NCI-H226 (cell line): ENCODE measurements at places on chromosomes 7 and 10.
A peak's percentile ranks its signal among the peaks of the same experiment; 100 is the strongest.

GRCh38 chr7:4190010-4190981 is 491.8 kb upstream of the FOXK1 start:
- DNase-seq, result no peak

DNA sequence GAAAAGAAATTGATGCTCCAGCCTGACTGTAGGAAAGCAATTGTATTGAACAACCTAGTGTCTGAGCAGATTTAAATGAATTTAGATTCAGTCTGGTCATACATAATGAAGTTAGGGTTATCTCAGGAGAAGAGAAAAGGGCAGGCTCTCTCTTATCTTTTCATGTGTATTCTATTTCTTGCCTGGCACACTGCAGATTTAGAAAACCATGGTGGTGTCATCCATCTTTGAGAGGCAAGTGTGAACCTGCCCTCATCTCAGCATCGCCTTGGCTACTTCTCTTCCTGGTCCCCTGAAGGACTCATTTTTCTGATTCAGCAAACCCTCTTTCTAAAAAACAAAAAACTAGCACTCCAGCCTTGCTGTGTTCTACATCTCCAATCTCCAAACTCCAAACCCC is 137.7 kb downstream of the LRRC4 start:
- no peak for DNase-seq

DNA sequence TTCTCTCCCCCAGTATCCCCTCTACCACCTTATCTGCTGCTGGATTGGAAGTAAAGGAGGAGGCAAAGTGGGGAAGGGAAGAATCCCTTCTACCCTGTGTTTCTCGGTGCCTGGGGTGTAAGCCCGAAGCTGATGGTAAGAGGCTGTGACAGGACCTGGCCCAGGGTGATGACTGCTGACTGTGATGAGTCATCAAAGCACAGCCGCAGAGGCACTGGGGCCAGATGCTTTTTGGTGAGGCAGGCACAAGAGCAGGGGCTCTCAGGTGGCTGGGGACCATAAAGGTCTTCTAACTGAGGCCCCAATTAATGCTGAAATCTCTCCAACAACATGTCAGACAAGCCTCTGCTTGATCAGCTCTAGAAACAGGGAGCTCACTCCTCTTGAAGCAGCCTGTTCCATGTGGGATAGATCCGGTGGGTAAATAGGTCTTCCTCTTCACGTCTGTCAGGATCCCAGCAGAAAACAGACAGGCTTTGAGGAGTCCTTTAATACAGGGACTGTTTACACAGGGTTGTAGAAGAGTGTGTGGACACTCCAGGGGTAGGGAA is 86.1 kb upstream of the PCBD1 start:
- no peak for DNase-seq

DNA sequence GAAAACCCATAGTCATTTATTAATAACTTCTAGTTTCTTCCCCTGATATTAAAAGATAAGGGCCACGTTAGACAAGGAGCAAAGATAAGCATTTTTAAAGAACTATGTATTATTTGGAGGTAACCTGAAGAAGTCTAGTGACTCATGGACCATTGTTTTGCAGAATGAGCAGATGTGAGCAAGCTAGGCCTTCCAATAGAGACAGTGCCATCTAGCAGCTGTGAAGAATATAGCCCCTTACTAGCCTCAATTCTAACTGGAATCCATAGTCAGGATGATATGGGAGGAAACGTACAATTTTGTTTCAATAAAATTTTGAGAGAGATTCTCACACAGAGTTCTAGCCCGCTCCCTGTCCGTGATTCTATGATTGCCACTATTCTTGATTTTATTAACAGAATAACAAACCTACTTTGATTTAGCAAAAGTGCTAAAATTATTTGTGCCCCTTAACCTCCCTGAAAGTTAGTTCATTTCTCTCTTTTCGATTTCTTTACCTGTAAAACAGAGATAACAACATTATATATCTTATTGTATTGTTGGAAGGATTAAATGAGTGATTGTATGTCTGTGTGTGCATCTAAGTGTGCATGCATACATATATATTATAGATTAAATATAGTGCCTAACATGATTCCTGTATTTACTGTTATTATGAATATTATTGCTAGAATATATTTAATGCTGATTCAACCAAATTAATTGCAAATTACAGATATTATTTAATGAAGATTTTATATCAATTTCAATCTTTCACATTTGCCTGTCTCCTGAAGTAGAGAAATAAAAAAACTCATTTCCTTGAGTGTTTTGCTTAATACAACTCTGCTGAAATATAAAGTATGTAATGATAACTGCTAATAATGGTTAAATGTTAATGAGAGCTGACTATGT is 22.7 kb downstream of the FAM237B start:
- DNase-seq, result peak; percentile 38

GRCh38 chr10:5514226-5514850 is 10.4 kb upstream of the CALML3 start:
- no peak for DNase-seq

DNA sequence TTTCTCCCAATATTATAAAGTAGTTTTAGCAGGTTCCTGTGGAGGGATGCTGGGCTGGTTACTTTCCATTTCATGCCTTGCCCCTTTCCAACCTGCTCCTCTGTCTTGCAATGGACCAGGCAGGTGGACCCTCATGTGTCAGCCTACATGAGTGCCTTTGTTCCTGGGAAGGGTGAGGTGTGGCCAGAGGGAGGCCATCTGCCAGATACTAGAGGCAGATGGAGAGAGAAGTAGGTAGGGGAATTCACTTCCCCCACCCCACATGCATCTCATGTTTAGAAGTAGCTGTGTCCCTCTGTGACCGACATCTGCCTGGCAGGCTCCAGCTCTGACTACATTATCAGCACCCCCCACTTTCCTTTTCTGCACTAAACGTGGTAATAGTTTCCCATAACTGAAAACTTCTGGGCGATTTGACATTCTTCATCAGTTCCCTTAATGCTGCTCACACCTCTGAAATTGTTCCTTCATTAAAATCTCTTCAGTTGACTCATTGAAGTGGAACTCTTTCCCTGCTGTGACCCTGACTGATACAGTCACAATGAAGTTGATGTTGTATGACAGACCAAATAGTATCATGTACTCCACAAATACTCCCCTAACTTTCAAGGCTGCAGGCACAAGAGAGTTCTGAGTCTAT is 396.3 kb upstream of the FZD8 start:
- no peak for DNase-seq

DNA sequence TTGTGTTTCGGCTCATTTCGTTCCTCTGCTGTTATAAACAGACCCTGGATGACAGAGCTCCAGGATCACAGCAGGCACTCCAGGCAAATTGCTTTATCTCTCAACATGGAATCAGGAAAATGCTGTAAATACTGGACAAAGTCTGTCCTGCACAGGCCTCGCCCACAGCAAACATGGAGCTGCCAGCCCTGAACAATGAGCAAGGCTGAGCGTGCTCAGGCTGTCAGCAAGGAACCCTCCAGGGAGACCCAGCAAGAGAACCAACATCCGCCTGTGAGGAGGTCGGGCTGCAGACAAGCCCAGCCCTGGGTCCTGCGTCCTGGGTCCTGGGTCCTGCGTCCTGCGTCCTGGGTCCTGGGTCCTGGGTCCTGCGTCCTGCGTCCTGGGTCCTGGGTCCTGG is 180.8 kb downstream of the PTPRN2 start:
- no peak for DNase-seq

DNA sequence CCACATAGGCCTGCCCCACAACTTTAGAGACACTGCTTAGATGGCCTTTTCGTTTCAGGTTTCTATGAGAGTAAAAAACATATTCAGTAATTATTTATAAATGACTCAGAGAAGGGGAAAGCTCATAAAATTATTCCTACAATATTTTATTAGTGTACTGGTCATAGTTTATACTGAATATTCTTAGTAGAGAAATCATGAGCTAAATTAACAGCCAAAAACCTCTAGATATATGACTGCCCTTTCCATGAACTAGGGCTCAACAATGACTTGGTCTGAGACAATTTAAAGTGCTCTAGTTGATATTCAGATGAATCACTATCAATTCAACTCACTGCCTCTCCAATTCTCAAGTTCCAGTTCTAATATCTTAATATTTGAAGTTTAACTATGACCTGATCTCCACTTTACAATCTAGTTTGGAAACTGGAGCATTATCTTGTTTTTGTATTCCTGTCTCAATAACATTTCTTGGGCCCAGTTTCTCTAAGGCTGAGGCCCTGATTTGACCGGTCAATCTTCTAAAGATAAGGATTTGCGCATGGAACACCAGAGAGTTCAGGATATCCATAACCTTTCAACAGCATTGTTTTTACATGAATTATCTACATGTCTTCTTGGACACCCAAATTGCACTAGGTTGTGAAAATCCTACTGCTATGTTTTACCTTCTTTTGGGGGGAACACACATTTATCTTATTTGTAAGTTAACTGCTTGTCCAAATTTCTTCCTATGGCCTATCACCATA is 141.6 kb downstream of the DGKB start:
- no peak for DNase-seq

GRCh38 chr10:98485959-98486358 is 39.2 kb upstream of the HPS1 start:
- peak; percentile 62 for DNase-seq

DNA sequence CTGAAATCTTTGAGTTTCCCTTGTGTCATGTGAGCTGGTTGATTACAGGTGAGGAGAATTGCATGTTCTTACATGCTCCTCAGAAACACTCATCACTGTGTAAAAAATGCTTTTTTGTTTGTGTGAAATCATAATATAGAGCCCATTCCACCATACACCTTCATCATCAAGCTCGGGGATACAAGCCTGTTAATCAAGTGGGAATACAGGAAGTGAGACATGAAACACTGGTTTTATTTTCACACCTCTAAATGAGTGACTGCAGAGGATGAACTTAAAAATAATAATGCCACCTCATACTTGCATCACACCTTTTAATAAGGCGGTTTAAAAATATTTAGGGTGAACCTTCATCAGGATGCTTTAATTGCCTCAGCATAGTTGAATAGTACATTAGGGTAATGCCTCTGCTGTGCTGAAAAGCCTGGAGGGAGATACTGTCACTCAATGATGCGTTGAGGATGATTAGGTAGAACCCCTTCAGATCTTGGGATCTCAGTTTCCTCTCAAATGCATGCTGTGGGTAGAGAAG is 164.6 kb downstream of the AUTS2 start:
- no peak for DNase-seq

- no peak for DNase-seq
These were observed 2.4 kb downstream of the RBM20 start for GRCh38 chr10:110646417-110647135.

DNA sequence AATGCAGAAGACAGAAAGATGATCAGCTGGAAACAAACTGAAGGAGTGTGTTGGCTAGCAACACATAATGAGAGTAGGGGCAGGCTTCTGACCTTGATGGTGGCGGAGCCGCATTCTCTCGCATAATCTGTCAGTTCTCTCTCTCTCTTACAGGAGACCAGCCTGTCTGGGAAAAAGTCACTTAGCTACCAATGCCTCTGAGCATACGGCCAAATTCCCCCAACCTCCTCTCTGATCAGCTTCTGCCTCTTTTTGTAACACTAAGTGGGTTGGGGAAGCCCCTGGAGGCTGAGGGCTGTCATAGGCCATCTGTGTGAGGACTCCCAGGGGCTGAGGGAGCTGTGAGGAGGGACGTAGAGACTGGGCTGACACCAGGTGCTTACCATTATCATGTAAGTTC is 104.6 kb downstream of the HIPK2 start:
- no peak for DNase-seq

DNA sequence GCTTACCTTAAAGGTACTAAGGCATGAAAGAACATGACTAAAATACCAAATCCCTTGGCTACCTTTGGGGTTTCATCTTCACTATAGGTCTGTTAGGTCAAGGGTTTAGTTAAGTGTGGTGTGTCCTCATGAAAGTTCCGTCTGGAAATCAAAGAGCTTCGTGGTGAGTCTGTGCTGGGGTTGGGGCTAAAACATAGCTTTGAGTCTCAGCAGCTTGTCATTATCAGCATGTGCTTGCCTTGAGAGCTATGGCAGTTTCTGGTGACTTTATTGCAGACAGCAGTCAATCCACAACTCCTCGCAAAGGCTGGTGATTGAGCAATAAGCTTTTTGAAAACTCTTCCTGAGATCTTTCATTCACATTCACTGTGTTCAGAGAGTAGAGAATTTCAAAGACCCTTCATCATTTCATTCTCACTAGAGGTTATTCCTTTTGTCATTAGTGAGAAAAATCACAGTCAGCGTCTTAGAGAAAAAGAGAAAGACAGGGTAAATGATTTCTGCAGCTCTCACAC is 53.2 kb upstream of the CCDC6 start:
- DNase-seq, result no peak

- no peak for DNase-seq
These were observed 118.7 kb downstream of the HIPK2 start for GRCh38 chr7:139658908-139659675.

- no peak for DNase-seq
These were observed 169.2 kb downstream of the GALNT17 start for GRCh38 chr7:71301167-71301566.

- peak; percentile 92 for DNase-seq
These were observed 21.3 kb upstream of the ZMIZ2 start for GRCh38 chr7:44727158-44727936.

- DNase-seq, result peak; percentile 66
These were observed 98.9 kb upstream of the KIF5B start for GRCh38 chr10:32155075-32155516.

- DNase-seq, result no peak
These were observed 5.1 kb downstream of the FZD8 start for GRCh38 chr10:35636956-35637355.

DNA sequence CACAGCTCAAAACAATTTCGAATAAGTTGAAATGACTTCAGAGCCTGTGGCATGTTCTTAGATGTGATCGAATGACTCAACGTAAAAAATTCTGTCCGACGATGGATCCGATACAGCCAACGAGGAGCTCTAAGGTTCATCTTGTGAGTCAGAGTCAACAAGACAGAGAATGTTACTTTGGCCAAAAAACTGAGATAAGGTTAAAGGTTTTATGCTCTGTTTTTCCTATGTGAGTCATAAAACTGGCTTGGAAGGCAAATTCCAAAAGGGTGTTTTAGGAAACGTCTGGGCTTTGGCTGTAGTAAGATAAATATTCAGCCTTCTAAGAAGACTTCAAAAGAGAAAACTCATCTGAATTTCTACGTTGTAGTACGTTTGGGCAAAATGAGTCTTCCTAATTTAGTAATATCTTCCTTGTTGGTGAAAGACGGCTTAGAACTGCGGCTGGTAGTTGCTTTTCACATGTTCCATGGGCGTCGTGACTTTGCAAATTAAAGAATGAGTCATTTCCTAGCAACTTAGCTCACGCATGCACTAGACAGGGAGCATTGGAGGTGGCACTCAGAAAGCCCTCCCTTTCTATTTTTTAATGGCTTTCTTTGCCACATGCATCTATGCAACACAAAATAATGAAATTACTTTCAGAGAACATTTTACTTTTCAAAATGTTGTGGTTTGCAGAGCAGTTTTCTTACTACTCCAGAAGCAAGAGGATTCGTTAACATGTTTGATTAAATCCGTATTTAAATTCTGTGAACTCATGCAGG is 28.2 kb downstream of the PFKP start:
- DNase-seq, result peak; percentile 90

DNA sequence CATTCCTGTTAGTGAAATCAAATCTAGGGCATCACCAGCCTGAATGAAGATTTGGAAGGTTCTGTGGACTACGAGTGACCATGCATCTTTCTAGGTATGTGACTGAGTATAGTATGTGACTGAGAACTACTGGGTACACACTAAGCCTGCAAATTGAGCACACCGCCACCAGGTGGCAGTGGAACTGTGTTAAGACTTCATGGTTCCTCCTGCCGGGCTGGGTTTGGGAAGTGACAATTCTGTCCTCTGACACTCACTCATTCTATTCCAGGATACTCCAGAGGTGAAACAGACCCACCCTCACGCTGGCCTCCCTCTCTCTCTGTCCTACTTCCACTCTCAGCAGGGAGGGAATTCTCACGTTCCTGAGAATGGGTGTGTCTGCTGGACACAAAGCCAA is 84.0 kb upstream of the TMEM248 start:
- DNase-seq, result no peak
